ENCODE measurements at places on chromosomes 7 and 10. TPM values are rescaled to one million over a fixed set of nuclear protein-coding genes. Genes with fewer than 3 reads are reported as not detected.

DNA sequence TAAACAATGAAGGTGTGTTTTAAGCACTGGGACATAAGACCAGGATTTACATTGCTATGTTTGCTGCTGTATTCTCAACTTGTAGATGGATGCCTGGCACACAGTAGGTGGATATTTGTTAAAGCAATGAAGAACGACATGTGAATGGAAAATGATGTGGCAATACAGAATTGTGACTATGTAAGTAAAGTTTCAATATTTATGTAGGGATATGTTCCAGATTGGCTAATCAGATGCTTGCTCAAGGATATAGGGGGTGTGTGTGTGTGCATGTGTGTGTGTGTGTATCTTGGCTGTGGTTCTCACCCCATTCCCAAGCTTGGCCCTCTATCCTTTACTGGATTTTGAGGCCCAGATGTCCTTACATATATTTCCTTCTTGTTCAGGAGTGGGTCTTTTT is 42.7 kb upstream of the LAMB1 start:
- H3K4me3 ChIP-seq, result no peak overlapping the region
- peak overlapping the region; percentile 38 for H3K27ac ChIP-seq
- DNase-seq, result no peak
- no peaks in the 10 kb centered on the region for H3K27me3 ChIP-seq
- no peaks in the 10 kb centered on the region for H3K4me1 ChIP-seq

DNA sequence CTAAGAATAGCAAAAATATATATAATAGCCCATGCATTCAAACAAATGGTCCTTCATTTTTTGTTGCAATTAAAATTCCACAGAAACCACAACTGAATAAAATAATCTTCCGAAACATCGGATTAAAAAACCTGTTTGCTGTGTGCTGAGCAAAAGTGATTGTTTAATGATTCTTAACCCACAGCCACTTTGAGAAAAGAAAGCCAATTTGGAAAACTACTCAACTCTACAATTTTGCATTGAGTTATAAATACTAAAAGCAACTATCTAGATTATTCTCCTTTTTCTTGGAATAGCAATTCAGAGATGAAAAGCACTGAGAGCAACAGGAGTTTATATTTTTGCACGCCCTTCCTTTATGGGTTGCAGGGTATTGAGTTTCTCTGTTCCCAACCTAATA is 8.0 kb downstream of the ADRB1 start:
- no peak overlapping the region for H3K4me3 ChIP-seq
- no peaks in the 10 kb centered on the region for H3K27me3 ChIP-seq
- no peaks in the 10 kb centered on the region for H3K4me1 ChIP-seq
- H3K27ac ChIP-seq, result no peak overlapping the region
- no peaks in the 10 kb centered on the region for H3K36me3 ChIP-seq

DNA sequence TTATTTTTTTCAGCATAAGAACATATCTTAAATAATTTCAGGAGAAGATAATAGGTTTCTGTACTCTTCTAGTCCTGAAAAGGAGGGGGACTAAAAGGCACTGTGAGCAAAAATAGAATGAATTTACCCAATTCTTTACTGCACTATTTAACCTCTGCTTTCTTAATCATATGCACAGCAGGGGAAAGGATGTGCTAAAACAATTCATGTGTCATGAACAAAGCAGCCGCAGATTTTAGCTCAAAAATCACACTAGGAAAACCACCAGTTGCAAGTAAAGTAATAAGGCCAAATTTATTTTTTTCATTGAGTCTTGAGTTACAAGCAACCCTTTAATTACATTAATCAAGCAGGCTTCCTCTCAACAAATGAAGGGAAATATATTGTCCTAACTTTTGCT is 80.1 kb downstream of the CABCOCO1 start:
- H3K4me1 ChIP-seq, result no peaks in the 10 kb centered on the region
- H3K27ac ChIP-seq, result no peak overlapping the region
- no peak for DNase-seq
- no peaks in the 10 kb centered on the region for H3K36me3 ChIP-seq
- no peaks in the 10 kb centered on the region for H3K27me3 ChIP-seq
- H3K4me3 ChIP-seq, result no peak overlapping the region

DNA sequence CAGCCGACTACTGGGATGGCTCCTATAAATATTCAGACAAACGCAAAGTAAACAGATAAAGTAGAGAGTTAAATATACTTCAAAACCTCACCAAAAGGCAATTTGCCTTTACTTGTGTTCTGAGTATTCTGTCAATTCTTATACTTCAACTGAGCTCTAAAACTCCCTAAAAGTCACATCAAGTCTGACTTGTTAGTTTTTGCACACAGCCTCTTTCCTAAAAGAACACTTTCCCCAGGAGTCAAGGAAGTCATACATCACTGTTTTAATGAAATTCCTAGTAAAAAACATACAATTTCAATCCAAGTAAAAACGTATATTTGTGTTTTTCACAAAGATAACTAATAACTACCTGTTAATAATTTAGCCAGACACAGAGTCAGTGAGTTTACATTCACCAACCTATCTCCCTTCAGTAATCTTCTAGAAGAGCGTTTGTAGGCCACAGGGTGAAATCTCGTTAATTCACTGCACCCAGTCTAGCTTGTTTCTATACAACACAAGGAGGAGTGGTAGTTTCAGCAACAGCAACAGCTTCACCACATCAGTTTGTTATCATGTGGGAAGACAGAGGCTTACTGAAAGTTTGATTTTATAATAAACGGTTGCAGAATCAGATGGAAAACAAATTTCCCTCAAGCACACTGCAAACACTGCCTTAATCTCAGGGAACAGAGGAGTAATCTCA is 2.7 kb downstream of the COBL start:
- no peak overlapping the region for H3K4me3 ChIP-seq
- no peaks in the 10 kb centered on the region for H3K4me1 ChIP-seq
- no peaks in the 10 kb centered on the region for H3K27me3 ChIP-seq
- H3K36me3 ChIP-seq, result no peaks in the 10 kb centered on the region

DNA sequence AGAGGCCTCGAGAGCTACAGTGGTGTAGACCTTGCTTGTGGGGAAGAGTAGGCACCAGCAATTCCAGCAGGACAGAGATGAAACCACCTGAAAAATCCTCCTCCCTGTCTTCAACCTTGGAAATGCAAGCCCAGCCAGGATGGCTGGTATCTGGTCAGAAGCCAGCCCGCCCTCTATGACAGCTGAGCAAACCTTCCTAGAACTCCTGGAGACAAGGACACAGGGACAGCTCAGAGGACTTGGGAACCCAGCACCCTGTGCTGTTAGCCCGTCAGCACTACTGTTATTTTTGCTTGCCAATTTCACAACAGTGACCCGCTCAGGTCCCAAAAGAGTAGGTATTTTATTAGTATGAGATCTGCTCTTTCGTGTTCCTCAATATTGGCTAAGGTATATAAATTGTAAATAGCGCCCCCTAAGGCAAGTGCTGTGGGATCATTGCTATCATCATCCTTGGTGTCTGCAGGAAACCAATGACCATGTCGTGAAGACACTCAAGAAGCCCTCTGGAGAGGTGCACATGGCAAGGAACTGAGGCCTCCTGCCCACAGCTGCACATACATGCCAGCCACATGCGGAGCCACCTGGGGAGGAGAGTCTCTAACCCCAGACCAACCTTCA is 156.5 kb upstream of the CHST15 start:
- no peaks in the 10 kb centered on the region for H3K27me3 ChIP-seq
- no peak overlapping the region for H3K27ac ChIP-seq
- peak; percentile 18 for DNase-seq
- H3K4me1 ChIP-seq, result no peaks in the 10 kb centered on the region
- no peak overlapping the region for H3K4me3 ChIP-seq
- H3K36me3 ChIP-seq, result no peaks in the 10 kb centered on the region

DNA sequence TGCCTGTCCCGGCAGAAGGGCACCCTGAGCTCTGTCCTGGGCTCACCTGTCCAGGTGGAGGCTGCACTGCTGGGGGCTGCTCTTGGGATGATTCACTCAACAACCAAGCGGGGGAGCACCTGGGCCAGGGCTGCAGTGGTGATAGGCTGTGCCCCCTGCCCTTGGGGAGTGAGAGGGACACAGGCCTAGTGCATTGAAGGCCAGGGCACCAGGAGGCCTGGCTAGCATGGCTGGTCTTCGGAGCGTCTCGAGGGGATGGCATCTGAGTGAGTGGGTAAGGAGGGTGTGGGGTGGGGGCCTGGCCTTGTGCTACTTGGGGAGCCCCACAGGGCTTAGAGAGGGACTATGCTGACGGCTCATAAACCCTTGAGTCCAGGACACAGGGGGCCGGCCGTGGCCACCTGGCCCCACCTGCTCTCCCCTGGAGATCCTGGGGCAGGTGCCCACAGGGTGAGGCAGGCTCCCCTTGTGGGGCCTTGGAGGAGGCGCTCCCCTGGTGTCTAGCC is 3.1 kb downstream of the PWWP2B start:
- H3K27me3 ChIP-seq, result no peaks in the 10 kb centered on the region
- H3K4me1 ChIP-seq, result peaks cover 26% of the 10 kb centered on the region
- H3K36me3 ChIP-seq, result peaks cover 4% of the 10 kb centered on the region

DNA sequence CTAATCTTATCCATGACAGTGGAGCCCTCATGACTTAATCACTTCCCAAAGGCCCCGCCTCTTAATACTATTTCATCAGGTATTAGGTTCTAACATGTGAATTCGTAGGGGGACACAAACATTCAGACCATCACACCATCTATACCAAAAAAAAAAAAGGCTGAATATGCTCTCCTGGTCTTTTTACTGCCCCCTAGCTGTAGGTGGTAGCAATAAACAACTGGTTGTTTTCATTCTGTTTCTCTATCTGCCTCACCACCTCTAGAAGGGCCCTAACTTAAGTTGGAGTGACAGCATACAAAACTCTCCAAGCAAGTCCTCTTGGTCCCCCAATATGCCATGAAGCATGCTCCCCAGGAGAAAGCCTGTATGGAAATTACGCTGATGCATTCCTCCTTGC is 94.1 kb downstream of the GRM8 start:
- no peak overlapping the region for H3K4me3 ChIP-seq
- H3K4me1 ChIP-seq, result no peaks in the 10 kb centered on the region
- H3K27me3 ChIP-seq, result no peaks in the 10 kb centered on the region
- H3K27ac ChIP-seq, result no peak overlapping the region
- DNase-seq, result no peak
- no peaks in the 10 kb centered on the region for H3K36me3 ChIP-seq

SH2D4B gene
- not detected for total RNA-seq
